A549 treated with AZD2906 at 1 μM for 4 hours (cell line): ENCODE measurements at places on chromosomes 2 and 18. TPM values are rescaled to one million over a fixed set of nuclear protein-coding genes. Genes with fewer than 3 reads are reported as not detected.

CLK1 gene
- 29.7 to 36.9 TPM (median 31.6 TPM) in 5 replicates for total RNA-seq

EGR4 gene
- 0.19 to 0.32 TPM (median 0.25 TPM) in 5 replicates for total RNA-seq

GDF7 gene
- total RNA-seq: 0.09 to 0.14 TPM (median 0.13 TPM) in 5 replicates

GALNT14 gene
- 42.1 to 47.2 TPM (median 44.8 TPM) in 5 replicates for total RNA-seq

CHRNG gene
- total RNA-seq: not detected in 5 replicates

IGFBP5 gene
- 0.13 to 0.20 TPM (median 0.16 TPM) in 5 replicates for total RNA-seq

NEDD4L gene
- 35.5 to 42.1 TPM (median 38.9 TPM) in 5 replicates for total RNA-seq

TBR1 gene
- total RNA-seq: 0.01 to 0.20 TPM (median 0.06 TPM) in 4 of 5 replicates, not detected in the other

KYNU gene
- total RNA-seq: 215 to 277 TPM (median 220 TPM) in 5 replicates

M1AP gene
- not detected in 5 replicates for total RNA-seq

LYG1 gene
- total RNA-seq: 1.0 to 2.2 TPM (median 1.7 TPM) in 5 replicates

C1QL2 gene
- total RNA-seq: 0.31 to 0.76 TPM (median 0.64 TPM) in 5 replicates

IL36G gene
- total RNA-seq: not detected in 5 replicates

RAB17 gene
- 0.14 to 0.43 TPM (median 0.28 TPM) in 5 replicates for total RNA-seq

MFSD2B gene
- 0.42 to 0.79 TPM (median 0.56 TPM) in 5 replicates for total RNA-seq

GPBAR1 gene
- 0.24 to 0.54 TPM (median 0.40 TPM) in 5 replicates for total RNA-seq

SCN2A gene
- total RNA-seq: 0.03 TPM in 1 of 5 replicates, not detected in the others
